ENCODE measurements at places on chromosomes 5 and 9. TPM values are rescaled to one million over a fixed set of nuclear protein-coding genes. Genes with fewer than 3 reads are reported as not detected.

- DNase-seq: no peak
Measured at GRCh38 chr5:123543438-123543837, 31.5 kb downstream of the CSNK1G3 start.

- no peak for DNase-seq
Measured at GRCh38 chr9:76200745-76201144, 193.5 kb downstream of the RFK start.

DNA sequence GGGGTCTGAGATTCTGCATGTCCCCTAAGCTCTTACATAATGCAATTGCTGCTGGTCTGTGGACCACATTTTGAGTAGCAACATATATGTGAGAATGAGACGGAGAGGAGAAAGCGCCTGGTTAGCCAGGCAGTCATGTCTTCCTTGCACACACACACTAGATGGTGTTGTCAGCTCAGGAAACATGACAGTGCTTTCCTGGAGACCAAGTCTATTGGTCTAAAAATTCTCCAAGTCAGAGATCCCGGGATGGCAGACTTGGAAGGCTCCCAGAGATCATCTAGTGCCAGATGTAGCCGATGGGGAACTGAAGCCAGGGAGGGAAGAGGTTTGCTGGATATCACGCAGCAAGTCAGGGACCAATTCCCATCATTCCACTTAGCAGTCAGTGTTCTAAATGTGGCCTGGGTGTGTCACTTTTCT lies 53.4 kb downstream of the GALNT12 start:
- DNase-seq: no peak

DNA sequence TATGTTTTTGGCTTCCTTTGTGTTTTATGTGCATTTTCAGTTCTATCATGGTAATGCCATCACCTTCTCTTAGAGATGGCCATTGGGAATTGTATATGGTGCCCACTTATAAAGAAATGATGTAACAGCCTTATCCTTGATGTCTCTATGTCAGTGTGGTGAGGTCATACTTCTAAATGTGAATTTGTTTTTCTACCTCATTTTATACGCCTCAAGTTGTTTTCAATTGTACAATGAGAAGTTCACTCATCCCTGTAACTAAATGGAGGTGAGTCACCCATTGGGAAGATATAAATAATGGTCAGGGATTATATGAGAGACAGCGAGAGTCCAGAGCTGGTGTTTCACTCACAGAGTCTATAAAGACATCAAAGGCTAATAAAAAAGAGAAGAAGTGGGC lies 402.4 kb downstream of the AGTPBP1 start:
- no peak for DNase-seq

DNA sequence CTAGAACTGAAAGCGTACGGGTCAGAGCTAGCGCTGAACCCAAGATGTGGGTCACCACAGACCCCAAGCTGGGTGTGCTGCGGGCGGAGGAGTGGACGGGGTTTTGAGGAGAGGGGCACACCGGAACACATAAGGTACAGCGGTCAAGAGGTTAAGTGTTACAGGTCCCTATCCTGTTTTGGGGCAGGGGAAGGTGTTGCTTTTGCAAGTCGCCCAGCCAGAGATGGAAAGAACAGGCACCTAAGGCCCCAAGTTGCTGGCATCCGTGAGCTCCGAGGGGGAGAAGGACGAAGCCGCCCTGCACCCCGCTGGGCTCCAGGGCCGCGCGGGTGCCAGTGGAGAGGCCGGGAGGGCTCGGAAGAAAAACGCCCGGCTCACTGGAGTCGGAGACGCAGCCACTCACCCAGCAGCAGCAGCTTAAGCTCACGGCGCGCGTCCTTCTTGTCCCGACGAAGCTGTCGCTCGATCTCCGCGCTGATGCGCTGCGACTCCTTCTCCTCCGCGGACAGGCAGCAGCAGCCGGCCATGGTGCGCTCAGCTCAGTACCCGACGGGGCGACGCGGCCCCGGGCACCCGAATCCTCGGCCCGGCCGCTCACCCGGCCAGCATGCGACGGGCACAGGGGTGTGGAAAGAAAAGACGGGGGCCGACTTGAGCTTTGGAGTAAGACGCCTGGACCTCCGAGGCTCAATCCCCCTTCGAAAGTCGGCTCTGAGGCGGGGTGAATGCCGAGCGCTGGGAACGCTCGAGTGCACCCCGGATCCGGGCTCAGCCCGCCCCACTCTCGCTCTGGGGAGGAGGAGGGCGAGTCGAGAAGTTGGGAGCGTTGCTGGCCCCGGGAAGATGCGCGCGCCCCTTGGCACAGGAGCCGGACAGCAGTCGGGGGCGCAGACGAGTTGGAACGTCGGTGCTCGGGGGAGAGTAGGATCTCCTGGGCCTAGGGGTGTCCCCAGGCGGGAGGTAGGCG lies 572 bp downstream of the GNA14 start:
- no peak for DNase-seq

DNA sequence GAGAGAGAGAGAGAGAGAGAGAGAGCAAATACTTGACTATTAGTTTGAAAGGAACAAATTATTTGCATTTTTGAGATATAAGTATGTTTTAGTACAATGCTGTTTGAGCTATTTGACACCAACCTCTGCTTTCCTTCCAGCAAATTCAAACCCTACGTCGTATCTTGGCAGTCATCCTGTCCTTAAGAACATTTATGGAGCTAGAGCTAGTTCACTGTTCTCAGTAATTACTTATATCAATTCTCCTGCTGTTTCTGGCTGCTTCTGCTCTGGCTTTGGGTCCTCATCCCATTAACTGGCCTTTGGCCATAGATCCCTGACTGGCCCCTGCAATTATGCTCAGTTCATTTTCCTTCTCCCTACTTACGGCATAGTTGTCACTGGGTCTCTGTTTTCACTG lies 19.9 kb upstream of the ERAP2 start:
- DNase-seq: no peak

- DNase-seq: no peak
Measured at GRCh38 chr5:118174671-118175070, 813.7 kb downstream of the DTWD2 start.

DNA sequence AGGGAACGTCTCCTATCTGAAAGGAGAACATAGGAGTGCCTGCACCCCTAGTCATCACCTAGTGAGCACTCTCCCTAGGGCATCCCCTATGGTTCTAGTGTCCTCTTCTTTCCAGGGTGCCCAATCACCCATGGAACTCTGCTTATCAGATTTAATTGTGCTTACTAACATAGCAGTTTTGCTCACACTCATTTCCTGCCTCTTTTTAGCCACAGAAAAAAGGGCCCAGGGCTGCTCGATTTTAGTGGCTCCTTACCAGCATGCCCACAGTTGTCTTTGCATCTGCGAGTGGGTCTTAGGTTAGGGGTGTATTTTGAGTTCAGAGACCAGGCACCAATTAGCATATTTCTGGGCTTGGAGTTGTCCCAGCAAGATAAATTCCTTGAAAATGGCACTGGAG lies 1110.2 kb downstream of the TAF11L14 start:
- no peak for DNase-seq

DNA sequence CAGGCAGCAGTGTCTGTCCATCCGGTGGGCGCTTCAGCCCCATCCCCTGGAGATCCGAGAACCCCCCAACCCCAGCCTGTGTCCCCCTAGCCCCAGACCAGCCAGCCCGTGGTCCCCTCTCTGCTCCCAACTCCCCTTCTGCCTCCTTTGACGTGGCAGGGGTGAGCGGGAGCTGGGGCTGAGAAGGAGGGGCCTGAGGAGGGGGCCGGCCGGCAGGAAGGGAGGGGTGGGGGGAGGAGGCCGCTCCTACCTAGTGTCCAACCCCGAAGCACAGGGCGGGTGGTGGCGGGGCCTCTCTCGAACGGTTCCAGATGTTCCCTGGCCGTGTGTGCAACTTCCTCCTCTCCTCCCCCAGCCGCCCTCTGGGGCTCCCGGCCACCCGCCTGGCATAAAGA lies 31.0 kb downstream of the GOLGA2 start:
- no peak for DNase-seq

DNA sequence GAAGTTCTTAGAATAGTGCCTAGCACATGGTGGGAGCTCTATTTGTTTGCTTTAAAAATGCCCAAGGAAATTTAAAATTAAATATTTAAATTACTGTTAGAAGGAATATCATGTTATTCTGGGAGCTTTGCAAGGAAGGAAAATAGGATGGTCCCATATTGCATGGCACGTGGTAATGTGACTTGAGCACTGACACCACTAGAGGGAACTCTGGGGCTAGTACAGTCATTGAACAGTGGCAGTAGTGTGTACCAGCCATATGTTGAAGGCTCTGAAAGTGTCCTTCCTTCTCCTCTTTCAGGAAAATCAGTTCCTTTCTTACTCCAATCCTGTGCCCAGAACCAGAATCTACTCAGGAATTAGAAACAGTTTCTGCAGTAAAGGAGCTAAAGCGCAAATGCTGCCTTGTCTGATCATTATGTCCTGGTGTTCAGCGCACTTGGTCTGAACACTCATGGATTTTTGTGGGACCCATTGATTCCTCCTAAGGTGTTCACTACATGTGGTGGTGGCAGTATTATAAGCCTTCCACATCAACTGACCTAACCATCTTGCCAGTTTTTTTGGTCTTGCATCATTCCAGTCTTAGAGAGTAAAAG lies 54.1 kb downstream of the GDA start:
- DNase-seq: no peak

GRCh38 chr9:121876658-121877271 lies 216.3 kb downstream of the TTLL11 start:
- DNase-seq: no peak

- DNase-seq: no peak
Measured at GRCh38 chr5:151709109-151709735, 22.5 kb upstream of the SPARC start.

GRCh38 chr5:37370550-37370863 lies 399 bp downstream of the NUP155 start:
- DNase-seq: no peak

DNA sequence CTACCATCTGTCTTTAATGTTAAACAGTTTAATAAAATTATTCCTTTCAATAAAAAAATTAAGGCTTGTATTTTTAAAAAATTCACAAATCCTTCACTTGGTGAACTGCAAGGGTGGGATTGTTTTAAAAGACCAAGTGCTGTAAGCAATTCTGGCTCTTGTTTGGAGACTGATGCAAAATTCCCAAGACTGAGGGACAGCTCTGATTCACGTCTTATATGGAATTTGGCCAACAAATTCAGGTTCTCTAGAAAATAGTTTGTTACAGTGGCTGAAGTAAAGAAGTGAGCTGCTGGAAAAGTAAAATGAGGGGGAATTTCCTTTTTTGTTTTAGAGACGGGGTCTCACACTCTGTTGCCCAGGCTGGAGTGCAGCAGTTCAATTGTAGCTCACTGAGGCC lies 58.3 kb downstream of the PRELID2 start:
- no peak for DNase-seq

GRCh38 chr5:914174-914573 lies 21.5 kb downstream of the TRIP13 start:
- no peak for DNase-seq

DNA sequence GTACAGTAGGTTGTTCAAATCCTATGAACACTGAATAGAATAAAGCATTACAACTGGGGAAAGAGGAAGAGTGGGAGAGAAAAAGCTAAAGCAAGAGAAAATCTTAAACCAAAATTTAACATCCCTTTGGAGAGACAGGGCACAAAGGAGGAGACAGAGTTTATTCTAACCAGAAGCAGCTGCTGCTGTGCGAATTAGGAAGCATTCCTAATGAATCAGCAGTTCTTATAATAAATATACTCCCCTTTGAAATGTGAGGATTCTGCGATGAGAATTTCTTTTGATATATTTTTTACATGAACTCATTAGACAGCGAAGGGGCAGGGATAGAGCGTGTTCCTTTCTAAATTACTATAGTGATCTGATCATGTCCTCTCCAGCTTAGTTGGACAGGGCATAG lies 233.4 kb downstream of the DENND1A start:
- DNase-seq: no peak

DNA sequence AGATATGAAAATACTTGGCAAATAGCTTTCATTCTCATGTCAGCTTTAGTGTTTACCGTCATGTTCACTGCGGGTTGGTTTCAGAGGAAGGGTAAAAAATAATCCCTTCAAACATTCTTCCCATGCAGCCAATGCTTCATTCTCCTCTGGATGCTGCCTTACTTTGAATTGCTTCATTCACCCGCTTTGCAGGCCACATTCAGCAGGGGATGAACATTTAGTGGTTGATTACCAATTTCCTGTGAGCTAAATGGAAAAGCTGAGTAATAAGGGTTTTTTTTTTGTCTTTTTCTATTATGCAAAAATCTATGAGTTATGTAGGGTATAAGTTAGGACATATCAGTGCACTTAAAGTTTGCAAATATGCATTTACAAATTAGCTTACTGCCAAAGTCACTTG lies 96.3 kb upstream of the MEF2C start:
- DNase-seq: no peak

GRCh38 chr9:85743275-85744128 lies 1.7 kb upstream of the AGTPBP1 start:
- DNase-seq: peak; percentile 1

- no peak for DNase-seq
Measured at GRCh38 chr5:124193371-124193789, 553.1 kb downstream of the ZNF608 start.

- DNase-seq: no peak
Measured at GRCh38 chr9:27131731-27132130, 22.7 kb downstream of the TEK start.

DNA sequence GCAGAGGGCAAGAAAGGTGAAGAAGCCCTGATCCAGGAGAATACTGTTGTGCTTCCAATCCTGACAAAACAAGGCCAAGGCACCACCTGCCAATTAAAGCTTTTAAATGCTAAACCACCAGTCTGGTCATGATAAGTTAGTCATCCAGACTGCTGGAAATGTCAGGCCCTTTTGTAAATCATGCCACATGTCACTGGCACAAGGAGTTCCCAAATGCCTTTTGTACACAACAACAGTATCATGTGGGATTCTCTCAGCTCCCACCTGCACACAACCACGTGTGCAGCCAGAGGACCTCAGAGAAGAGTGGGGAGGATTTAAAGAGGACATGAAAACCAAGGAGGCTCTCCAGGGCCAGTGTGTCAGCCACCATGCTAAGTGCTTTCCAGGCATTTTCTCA lies 99.3 kb downstream of the CDK5RAP2 start:
- DNase-seq: no peak

DNA sequence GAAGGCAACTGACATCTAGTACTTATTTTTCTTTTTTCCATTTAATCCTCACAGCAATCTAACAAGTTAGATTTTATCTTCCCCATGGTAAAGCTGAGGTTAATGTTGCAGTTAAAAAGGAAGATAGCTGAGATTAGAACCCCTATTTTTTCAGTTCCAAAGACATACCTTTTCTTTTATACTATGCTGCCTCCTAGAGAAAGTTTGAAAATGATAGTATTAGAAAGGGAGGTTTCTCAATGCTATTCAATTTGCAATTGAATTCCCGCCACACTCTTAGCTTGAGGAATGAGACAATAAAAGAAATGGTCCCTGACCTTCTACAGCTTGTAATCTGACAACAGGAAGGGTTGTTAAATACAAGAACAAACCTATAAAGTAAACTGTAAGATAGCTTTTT lies 195.9 kb upstream of the TRIM32 start:
- DNase-seq: no peak

Gene GPX3
- total RNA-seq: not detected

Gene TMEM252
- not detected for total RNA-seq

Gene ADRA1B
- not detected for total RNA-seq

Gene GARNL3
- total RNA-seq: 2.0 TPM

Gene LRRC70
- total RNA-seq: 1.2 TPM

Gene CETN3
- total RNA-seq: 22.8 TPM

Gene GPR151
- total RNA-seq: not detected

Gene ARSI
- total RNA-seq: not detected

Gene C9orf43
- total RNA-seq: 1.2 TPM

Gene TUSC1
- not detected for total RNA-seq

Gene OR2V1
- total RNA-seq: not detected

Gene BAAT
- total RNA-seq: not detected

Gene CCL27
- not detected for total RNA-seq

Gene BHMT2
- not detected for total RNA-seq

Gene SPATA31C1
- total RNA-seq: not detected

Gene MARCHF11
- total RNA-seq: not detected

Gene PCDHA8
- total RNA-seq: not detected

Gene FAM78A
- 79.6 TPM for total RNA-seq
